ENCODE measurements at places on chromosomes 11 and 22. TPM values are rescaled to one million over a fixed set of nuclear protein-coding genes. Genes with fewer than 3 reads are reported as not detected.

- DNase-seq: no peak
Measured at GRCh38 chr11:5486421-5486820, 2.1 kb upstream of the OR52D1 start.

DNA sequence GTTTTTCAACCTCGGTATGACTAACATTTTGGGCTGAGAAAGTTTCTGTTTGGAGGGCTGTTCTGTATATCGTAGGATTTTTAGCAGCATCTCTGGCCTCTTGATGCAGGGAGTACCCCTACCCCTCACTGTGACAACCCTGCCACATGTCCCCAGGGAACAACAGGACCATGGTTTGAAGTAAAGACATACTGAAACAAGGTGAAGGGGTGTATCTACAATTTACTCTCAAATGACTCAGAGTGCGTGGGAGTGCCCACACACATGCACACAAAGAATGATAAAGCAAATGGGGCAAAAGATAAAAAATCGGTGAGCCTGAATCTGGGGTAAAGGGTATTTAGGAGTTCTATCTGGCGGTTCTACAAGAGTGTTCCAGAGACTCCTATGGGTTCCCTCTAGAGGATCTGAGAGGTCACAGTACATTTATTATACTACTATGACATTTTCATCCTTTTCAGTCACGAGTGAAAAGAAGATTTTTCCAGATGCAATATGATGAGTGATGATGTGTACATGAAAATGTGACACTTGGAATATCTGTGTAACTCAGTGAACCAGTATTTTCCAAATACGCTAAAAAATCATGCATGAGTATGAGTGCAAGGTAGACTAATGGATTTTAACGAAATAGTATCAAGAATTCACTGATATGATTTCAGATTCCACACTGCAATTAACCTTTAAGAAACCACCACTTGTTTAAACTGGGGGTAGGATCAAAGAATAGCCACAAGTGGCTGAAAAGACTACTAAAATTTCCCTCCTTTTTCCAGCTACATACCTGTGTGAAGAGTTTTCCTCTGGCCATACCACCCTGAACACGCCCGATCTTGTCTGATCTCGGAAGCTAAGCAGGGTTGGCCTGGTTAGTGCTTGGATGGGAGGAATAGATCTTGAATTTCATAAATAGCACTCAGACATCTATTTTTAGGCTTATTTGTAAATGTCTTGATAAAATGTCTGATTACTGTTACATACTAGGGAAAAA, 56.3 kb upstream of the YPEL1 start:
- DNase-seq: no peak

Gene DDX25
- total RNA-seq: 20.7 TPM

DNA sequence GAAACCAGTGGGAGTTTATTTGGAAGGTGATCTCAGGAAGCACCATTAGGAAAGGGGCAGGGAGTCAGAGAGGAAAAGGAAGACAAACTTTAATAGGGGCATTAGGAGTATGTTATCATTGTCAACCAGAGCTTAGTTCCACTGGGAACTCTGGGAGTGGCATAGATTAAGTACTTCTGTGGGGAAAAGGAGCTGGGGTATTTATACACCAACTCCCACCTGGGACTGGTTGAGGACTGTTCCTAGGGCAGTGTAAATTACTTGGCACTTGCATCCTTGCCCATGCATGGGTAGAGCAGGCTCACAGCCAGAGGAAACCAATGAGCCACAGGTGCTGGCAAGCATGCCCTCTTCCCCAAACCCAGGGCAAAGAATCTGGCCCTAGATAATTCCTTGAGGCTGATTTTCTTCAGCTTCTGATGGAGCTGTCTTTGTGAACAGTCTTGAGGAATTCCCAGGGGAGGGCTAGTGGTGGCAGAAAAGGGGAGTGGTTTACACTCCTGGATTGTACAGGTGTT, 541.2 kb downstream of the MIAT start:
- no peak for DNase-seq

DNA sequence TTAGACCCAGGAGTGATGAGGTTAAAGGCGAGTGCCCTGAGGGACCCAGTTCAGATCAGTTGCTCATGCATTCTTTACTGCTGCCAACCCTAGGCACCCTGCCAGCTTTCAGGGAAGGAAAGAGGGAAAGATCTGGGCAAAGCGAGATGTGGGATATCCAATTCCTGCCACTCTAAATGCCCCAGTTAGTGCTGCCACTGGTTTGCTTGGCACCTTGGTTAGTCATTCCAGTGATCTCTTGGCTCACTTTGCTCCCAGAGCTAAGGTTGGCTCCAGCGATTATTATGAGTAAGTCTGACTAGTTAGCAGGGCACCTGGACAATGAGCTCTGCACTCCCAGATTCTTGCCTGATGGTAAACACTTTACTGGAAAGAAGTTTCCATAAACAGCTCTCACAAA, 85.0 kb downstream of the INSC start:
- DNase-seq: no peak

Gene PHLDA2
- total RNA-seq: not detected

Gene MICAL3
- 33.9 TPM for total RNA-seq

Gene MYO18B
- 0.45 TPM for total RNA-seq

GRCh38 chr11:124769806-124770774, 8.0 kb upstream of the ESAM start:
- no peak for DNase-seq

Gene TSPAN32
- not detected for total RNA-seq

Gene TST
- total RNA-seq: 32.7 TPM

Gene OR52H1
- total RNA-seq: 0.28 TPM

- no peak for DNase-seq
Measured at GRCh38 chr11:4040461-4040860, 54.1 kb upstream of the RRM1 start.

Gene USP2
- 6.6 TPM for total RNA-seq

Gene OTUB1
- total RNA-seq: 122 TPM

- no peak for DNase-seq
Measured at GRCh38 chr11:76025068-76025467, 181.2 kb downstream of the WNT11 start.

- no peak for DNase-seq
Measured at GRCh38 chr11:36700246-36700645, 102.2 kb upstream of the RAG2 start.

- DNase-seq: no peak
Measured at GRCh38 chr11:26287067-26287518, 44.8 kb upstream of the ANO3 start.

GRCh38 chr22:33940741-33941140, 20.5 kb upstream of the LARGE1 start:
- no peak for DNase-seq

GRCh38 chr22:20109411-20110358, 6.2 kb upstream of the RANBP1 start:
- no peak for DNase-seq

Gene RNF169
- 15.1 TPM for total RNA-seq

DNA sequence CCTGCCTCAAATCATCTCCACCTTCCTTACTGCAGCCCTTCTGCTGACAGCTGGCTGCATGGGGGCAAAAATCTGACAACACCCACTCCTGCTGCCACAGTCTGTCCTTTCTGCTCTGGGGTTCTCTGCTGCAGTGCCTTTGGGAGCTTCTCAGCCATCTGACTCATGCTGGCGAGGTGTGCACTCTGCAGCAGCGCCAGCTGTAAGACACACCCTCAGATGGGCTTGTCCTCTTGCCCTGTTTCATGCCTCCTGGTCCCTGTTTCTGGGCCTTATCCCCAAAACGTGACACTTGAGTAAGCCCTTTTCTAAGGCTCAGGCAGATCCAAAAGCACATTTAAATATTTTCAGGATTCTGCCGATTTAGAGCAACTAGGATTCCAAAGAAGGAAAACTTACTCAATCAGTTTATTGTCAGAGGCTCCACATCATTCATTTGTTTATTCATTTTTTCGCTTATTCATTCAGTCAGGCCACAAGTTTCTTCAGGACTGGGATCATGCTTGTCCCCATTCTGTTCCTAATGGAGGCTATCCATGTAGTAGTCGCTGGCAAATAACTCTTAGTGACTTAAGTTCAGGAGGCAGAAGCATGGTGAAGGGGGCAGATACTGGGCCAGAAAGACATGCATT, 60.2 kb downstream of the SMIM38 start:
- no peak for DNase-seq
